Activated CD4-positive, alpha-beta T cell treated with anti-CD3 and anti-CD28 coated beads, Interleukin-2, amount 10 ng/mL, durations not matched to agents 24 days and 14 days (primary cell): ENCODE measurements at places on chromosomes 1 and 21. TPM values are rescaled to one million over a fixed set of nuclear protein-coding genes. Genes with fewer than 3 reads are reported as not detected.

DNA sequence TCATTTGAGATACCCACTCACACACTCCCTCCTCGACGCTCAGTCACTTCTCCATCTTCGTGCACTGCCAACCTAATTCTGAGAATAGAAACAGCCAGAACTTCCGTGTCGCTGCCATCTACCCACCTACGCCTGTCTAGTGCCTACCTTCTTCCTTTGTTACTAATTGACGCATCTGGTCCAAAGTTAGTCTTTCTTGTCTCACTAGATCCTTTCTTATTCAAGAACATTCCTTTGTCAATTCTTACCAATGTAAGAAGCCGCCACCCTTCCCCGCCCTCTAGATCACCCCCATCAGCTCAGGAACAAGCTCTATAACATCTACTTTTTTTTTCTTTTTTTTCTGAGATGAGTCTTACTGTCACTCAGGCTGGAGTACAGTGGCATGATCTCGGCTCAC is 3.7 kb downstream of the PADI6 start:
- no peaks in the 10 kb centered on the region for H3K36me3 ChIP-seq
- no peak overlapping the region for H3K27ac ChIP-seq

GRCh38 chr1:227734546-227734855 is 601 bp downstream of the JMJD4 start:
- peaks cover 20% of the 10 kb centered on the region for H3K36me3 ChIP-seq
- peak overlapping the region; percentile 98 for H3K4me3 ChIP-seq
- peaks cover 27% of the 10 kb centered on the region for H3K4me1 ChIP-seq
- H3K27me3 ChIP-seq: peaks cover 2% of the 10 kb centered on the region

The NRAS gene
- 60.7 and 61.4 TPM in 2 replicates for total RNA-seq

GRCh38 chr1:173476197-173476664 is 904 bp upstream of the PRDX6 start:
- H3K4me1 ChIP-seq: peaks cover 48% of the 10 kb centered on the region
- DNase-seq: peak; percentile 64
- H3K36me3 ChIP-seq: peaks cover 32% of the 10 kb centered on the region
- peak overlapping the region; percentile 96 for H3K27ac ChIP-seq
- no peaks in the 10 kb centered on the region for H3K27me3 ChIP-seq

DNA sequence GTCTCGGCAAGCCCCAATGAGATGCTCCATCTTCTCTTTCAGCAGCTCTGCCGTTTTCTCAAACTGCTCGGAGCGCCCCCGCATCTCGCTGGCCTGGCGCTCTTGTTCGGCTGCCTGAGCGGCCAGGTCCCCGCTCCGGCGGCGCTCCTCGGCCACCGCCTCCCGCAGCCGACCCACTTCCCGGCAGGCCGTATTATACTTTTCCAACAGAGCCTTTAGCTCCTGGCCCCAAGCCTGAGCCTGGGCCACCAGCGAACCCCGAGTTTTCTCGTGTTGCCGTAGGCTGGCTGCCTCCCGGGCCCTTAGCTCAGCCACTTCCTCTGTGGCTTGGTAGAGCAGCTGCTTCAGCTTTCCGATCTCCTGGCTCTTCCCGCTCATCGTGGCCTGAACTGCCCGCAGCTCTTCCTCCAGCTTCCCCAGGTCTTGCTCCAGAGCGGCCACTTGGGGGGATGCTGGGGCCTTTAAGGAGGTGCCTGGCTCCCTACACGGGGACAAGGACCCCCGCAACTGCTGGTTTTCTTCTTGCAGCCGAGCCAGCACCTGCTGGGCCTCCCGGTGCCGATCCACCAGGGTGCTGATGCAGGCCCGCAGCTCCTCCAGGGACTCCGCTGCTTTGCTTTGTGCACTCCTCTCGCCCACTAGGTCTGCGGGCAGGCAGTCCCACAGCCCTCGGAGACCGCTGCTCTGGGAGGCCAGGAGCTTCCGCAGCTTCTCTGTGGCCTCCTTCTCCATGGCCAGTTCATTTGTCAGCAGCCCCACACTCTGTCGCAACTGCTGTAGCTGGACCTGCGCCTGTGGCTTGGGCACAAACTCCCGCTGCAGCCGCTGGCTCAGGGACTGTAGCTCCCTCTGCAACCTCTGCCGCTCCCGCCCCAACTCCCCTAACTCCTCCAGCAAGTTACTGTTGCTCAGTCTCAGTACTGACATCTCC is 13.4 kb upstream of the PIAS3 start:
- H3K27me3 ChIP-seq: peaks cover 41% of the 10 kb centered on the region
- H3K4me1 ChIP-seq: peaks cover 14% of the 10 kb centered on the region
- H3K4me3 ChIP-seq: peak overlapping the region; percentile 87
- peak; percentile 83 for DNase-seq
- no peaks in the 10 kb centered on the region for H3K36me3 ChIP-seq

The GPX7 gene
- 28.0 and 29.4 TPM in 2 replicates for total RNA-seq

The HHIPL2 gene
- total RNA-seq: 0.19 and 0.82 TPM in 2 replicates

The PDE9A gene
- 10.7 and 13.1 TPM in 2 replicates for total RNA-seq

GRCh38 chr1:87993051-87993450 is 664.4 kb downstream of the LMO4 start:
- no peak overlapping the region for H3K4me3 ChIP-seq
- no peak for DNase-seq
- H3K27ac ChIP-seq: no peak overlapping the region
- H3K4me1 ChIP-seq: no peaks in the 10 kb centered on the region

GRCh38 chr1:8862528-8862927 is 16.0 kb downstream of the ENO1 start:
- H3K4me3 ChIP-seq: no peak overlapping the region
- peak overlapping the region; percentile 42 for H3K27ac ChIP-seq
- peaks cover 41% of the 10 kb centered on the region for H3K4me1 ChIP-seq
- H3K27me3 ChIP-seq: no peaks in the 10 kb centered on the region

DNA sequence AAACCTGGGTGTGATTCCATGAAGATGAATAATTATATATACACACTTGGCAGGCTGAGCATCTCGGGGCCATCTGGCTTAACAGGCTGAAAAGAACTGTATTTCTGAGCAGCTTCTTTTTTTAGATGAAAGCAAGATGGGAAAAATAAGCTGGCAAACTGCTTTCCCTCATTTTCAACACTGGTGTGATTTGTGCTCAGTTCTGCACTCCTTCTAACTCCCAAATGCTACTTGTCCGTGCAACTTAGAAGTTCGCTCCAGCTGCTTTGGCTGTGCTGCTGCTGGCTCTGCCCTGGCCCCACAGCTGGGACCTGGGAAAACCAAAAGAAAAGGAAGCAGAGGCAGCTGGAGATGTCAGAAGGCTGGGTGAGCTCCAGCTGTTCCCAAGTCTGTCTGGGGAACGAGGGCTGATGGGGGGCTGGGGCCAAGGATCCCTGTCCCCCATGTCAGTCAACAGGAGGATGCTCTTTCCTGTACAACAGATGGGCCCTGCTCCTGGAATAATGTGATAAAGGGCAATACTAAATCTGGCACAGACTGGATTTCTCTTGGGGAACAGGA is 44.9 kb downstream of the PAFAH2 start:
- no peaks in the 10 kb centered on the region for H3K27me3 ChIP-seq
- no peak overlapping the region for H3K27ac ChIP-seq
- no peak overlapping the region for H3K4me3 ChIP-seq
- DNase-seq: no peak
- peaks cover 3% of the 10 kb centered on the region for H3K36me3 ChIP-seq
- H3K4me1 ChIP-seq: peaks cover 7% of the 10 kb centered on the region

- no peak for DNase-seq
- no peak overlapping the region for H3K27ac ChIP-seq
- no peaks in the 10 kb centered on the region for H3K4me1 ChIP-seq
- no peak overlapping the region for H3K4me3 ChIP-seq
Measured at GRCh38 chr1:97668945-97669344, 251.9 kb downstream of the DPYD start.

- H3K27me3 ChIP-seq: no peaks in the 10 kb centered on the region
- H3K4me1 ChIP-seq: no peaks in the 10 kb centered on the region
- H3K27ac ChIP-seq: no peak overlapping the region
- no peaks in the 10 kb centered on the region for H3K36me3 ChIP-seq
- no peak overlapping the region for H3K4me3 ChIP-seq
- DNase-seq: no peak
Measured at GRCh38 chr21:16534408-16535101, 804.8 kb downstream of the USP25 start.

GRCh38 chr1:184634296-184634695 is 120.4 kb downstream of the EDEM3 start:
- H3K4me1 ChIP-seq: no peaks in the 10 kb centered on the region
- no peak overlapping the region for H3K4me3 ChIP-seq
- H3K27ac ChIP-seq: no peak overlapping the region
- peaks cover 4% of the 10 kb centered on the region for H3K27me3 ChIP-seq
- DNase-seq: no peak
- H3K36me3 ChIP-seq: no peaks in the 10 kb centered on the region

- H3K4me1 ChIP-seq: peaks cover 2% of the 10 kb centered on the region
- H3K27ac ChIP-seq: no peak overlapping the region
- H3K4me3 ChIP-seq: no peak overlapping the region
- DNase-seq: no peak
- H3K27me3 ChIP-seq: no peaks in the 10 kb centered on the region
Measured at GRCh38 chr1:4178501-4179113, 278.5 kb upstream of the C1orf174 start.

- no peak for DNase-seq
- peaks cover 2% of the 10 kb centered on the region for H3K27me3 ChIP-seq
- no peak overlapping the region for H3K4me3 ChIP-seq
- peaks cover 24% of the 10 kb centered on the region for H3K4me1 ChIP-seq
- no peaks in the 10 kb centered on the region for H3K36me3 ChIP-seq
Measured at GRCh38 chr1:204498981-204499380, 4.4 kb upstream of the PIK3C2B start.

DNA sequence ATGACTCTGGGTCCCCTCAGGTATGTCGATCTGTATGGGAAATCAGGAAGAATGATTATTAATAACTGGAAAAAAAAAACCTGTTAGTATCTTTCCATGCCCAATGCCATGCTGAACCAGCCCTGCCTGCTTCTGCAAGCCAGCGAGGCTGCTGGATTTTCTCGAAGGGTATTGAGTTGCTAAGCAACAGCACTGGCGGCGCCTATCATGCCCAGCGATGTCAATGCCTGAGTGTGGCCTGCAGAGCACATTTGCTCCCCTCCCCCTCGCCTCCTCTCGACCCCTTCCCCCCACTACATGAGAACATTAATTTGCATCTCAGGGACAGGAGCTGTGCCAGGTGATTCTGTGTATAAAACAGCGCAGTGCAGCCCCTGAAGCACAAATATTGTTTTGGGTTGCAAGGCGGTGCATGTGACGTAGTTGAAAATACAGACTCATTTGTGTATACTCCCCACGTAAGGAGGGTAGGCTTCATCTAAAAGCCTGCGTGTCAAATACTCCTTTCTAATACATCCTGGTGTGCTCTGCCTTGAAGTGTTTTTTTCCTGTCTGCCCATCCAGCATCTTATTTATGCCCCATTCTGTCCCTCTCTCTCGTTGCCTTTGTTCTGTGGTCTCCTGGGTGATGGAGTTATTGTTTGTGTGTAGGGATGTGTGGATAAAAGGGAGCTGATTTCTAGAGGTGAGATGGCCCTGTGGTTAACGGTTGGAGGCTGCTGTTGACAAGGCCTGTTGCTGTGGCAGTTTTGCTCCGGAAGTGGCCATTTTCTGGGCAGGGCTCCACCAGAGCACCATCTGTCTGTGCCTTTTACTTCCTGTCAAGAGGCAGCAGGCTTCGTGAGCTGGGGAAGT is 32.7 kb upstream of the ATP5PO start:
- DNase-seq: peak; percentile 96
- peaks cover 3% of the 10 kb centered on the region for H3K27me3 ChIP-seq
- H3K4me3 ChIP-seq: peak overlapping the region; percentile 80
- peaks cover 56% of the 10 kb centered on the region for H3K36me3 ChIP-seq

The PTGER3 gene
- 0.26 and 0.62 TPM in 2 replicates for total RNA-seq

- peaks cover 3% of the 10 kb centered on the region for H3K4me1 ChIP-seq
- peaks cover 6% of the 10 kb centered on the region for H3K27me3 ChIP-seq
- H3K4me3 ChIP-seq: peak overlapping the region; percentile 28
- no peak for DNase-seq
- no peaks in the 10 kb centered on the region for H3K36me3 ChIP-seq
Measured at GRCh38 chr21:16195538-16195910, 465.7 kb downstream of the USP25 start.

The USH2A gene
- total RNA-seq: not detected in 2 replicates

DNA sequence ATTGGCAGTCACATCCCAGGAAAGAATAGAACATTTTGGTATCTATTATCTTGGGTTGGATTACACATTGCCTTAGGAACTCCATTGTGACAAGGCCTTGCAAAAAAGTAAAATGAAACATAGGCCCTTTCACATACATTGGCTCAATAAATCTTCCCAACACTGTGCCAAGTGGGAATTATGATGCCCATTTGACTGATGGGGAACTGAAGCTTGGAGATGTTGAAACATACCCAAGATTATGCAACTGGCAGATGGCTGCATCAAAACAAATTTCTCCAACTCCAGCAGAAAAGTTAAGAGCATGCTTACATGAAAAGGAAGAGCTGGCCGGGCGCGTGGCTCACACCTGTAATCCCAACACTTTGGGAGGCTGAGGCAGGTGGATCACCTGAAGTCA is 26.9 kb downstream of the PLEKHO1 start:
- no peaks in the 10 kb centered on the region for H3K36me3 ChIP-seq
- H3K27ac ChIP-seq: no peak overlapping the region
- DNase-seq: no peak
- H3K4me1 ChIP-seq: no peaks in the 10 kb centered on the region
- no peak overlapping the region for H3K4me3 ChIP-seq

DNA sequence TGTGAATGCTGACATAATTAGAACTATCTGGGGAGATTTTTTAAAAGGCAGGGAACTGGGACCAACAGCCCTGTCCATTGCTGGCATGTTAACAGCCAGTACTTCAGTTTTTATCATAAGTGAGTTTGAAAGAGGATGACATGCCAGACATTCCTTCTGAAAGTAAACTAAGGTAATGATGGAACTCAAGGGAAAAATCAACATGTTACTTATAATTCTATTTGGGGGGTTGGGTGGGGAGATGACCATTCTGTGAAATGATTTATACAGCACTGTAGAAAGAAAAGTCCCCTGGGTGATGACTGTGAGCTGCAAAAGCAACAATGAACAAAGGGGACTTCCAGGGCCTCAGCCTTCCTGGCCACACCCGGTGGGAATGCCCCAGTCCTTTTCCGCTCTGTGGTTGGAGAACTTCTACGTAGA is 5.4 kb upstream of the LAMC2 start:
- H3K4me3 ChIP-seq: no peak overlapping the region
- DNase-seq: peak; percentile 70
- peaks cover 3% of the 10 kb centered on the region for H3K27me3 ChIP-seq

- peak within 1 kb of the TSS; percentile 58 for H3K27ac ChIP-seq
- H3K36me3 ChIP-seq: peaks cover 8% of the 10 kb centered on the region
- H3K4me3 ChIP-seq: peak within 1 kb of the TSS; percentile 85
- no peak for DNase-seq
Measured at GRCh38 chr21:36156815-36157670, at the start of gene DOP1B. DOP1B (plus strand) TSS chr21:36156824; CDS start chr21:36164734, 7,910 bp downstream.

- no peaks in the 10 kb centered on the region for H3K36me3 ChIP-seq
- no peak for DNase-seq
- no peaks in the 10 kb centered on the region for H3K27me3 ChIP-seq
- H3K4me1 ChIP-seq: no peaks in the 10 kb centered on the region
Measured at GRCh38 chr1:38175121-38175520, 128.5 kb upstream of the POU3F1 start.

The DNAJC28 gene
- total RNA-seq: 0.09 and 0.12 TPM in 2 replicates
